ENCODE measurements at places on chromosomes 4 and X. TPM values are rescaled to one million over a fixed set of nuclear protein-coding genes. Genes with fewer than 3 reads are reported as not detected.

UGT2B17 gene
- total RNA-seq: not detected

DNA sequence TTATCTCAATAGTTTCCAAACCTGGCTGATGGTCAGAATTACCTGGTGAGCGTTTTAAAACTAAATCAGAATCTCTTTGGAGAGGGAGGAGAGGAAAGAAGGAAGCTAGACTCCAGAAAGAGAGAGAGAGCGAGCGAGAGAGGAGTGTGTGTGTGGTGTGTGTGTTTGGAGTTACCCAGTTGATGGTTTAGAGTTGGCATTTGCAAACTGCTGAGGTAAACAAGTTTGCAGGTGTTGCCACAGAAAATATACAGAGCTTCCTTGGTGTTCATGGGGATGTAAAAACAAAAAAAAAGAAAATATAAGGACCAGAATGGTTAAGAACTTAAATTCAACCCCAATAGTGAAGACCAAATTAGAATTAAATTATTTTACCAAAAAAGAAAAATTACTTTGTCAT lies 26.4 kb upstream of the LAP3 start:
- H3K36me3 ChIP-seq: no peaks in the 10 kb centered on the region
- no peak overlapping the region for H3K4me3 ChIP-seq
- peaks cover 16% of the 10 kb centered on the region for H3K4me1 ChIP-seq
- H3K27ac ChIP-seq: no peak overlapping the region
- H3K27me3 ChIP-seq: no peaks in the 10 kb centered on the region
- DNase-seq: no peak

DNA sequence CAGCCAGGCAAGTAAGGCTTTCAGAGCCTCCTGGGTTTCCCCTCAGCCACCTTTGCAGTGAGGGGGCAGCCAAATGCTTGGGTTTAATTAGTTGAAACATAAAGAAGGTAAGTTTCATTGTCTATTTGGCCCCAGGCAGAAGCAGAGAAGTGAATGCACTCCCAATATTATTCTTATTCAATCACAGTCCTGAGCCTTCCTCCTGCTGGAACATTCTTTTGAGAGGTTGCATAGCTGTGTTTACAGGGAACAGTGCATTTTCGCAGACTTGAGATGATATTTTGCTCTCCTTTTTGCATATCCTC lies 13.9 kb downstream of the SLC2A9 start:
- H3K4me1 ChIP-seq: peaks cover 24% of the 10 kb centered on the region
- no peak overlapping the region for H3K27ac ChIP-seq
- no peaks in the 10 kb centered on the region for H3K36me3 ChIP-seq
- no peaks in the 10 kb centered on the region for H3K27me3 ChIP-seq

DNA sequence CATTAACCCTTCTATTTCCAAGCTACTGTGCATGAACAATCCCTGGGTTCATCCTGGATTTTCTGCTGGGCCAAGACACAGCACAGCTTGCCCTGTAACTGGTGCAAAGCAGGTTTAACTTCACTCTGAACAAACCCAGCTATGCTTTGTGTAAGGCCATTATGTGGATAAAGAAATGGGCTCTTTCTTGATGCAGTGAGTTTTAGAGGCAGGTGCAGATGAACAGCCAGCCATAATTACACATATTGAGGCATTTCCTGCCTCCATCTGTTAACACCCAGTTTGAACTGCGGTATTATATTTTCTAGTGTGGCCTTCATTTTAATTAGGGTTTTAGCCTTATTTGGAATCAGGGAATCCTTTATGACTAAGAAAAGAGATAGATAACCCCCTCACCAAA lies 68.7 kb upstream of the ARX start:
- H3K4me3 ChIP-seq: no peak overlapping the region
- H3K27ac ChIP-seq: no peak overlapping the region

- H3K4me3 ChIP-seq: no peak overlapping the region
- no peaks in the 10 kb centered on the region for H3K36me3 ChIP-seq
- no peaks in the 10 kb centered on the region for H3K27me3 ChIP-seq
- no peak overlapping the region for H3K27ac ChIP-seq
Measured at GRCh38 chrX:25733148-25733547, 405.0 kb upstream of the MAGEB18 start.

DNA sequence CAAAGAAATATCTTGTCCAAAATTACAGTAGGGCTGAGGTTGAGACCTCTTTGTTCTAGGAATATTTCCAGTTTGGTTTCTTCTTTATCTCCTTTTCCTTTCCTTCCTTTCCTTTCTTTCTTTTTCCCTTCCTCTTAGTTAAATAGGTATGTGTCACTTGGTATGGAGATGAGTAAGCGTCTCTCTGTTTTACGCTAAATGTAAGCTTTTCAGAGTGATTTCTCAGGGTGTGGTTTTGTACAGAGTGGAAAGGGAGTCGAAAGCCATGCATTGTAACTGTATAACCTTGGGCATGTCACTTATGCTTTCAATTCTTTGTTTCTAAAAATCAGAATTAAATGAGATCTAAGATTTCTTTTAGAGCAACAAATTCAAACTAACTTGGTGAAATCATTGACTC lies 54.8 kb downstream of the TLL1 start:
- H3K27ac ChIP-seq: no peak overlapping the region
- DNase-seq: no peak
- no peak overlapping the region for H3K4me3 ChIP-seq
- H3K27me3 ChIP-seq: no peaks in the 10 kb centered on the region
- no peaks in the 10 kb centered on the region for H3K4me1 ChIP-seq

- no peaks in the 10 kb centered on the region for H3K27me3 ChIP-seq
- no peaks in the 10 kb centered on the region for H3K4me1 ChIP-seq
- no peak overlapping the region for H3K27ac ChIP-seq
- H3K36me3 ChIP-seq: no peaks in the 10 kb centered on the region
Measured at GRCh38 chr4:101020956-101021355, 326.4 kb downstream of the PPP3CA start.

GRCh38 chrX:74171465-74171864 lies 132.5 kb upstream of the ZCCHC13 start:
- no peak for DNase-seq
- no peaks in the 10 kb centered on the region for H3K4me1 ChIP-seq
- no peak overlapping the region for H3K4me3 ChIP-seq
- H3K27ac ChIP-seq: no peak overlapping the region
- no peaks in the 10 kb centered on the region for H3K27me3 ChIP-seq

- peak; percentile 90 for DNase-seq
- peaks cover 31% of the 10 kb centered on the region for H3K4me1 ChIP-seq
- no peak overlapping the region for H3K27ac ChIP-seq
- H3K36me3 ChIP-seq: no peaks in the 10 kb centered on the region
- no peak overlapping the region for H3K4me3 ChIP-seq
Measured at GRCh38 chr4:129344058-129344457, 248.1 kb downstream of the C4orf33 start.

- no peak for DNase-seq
- H3K27me3 ChIP-seq: no peaks in the 10 kb centered on the region
- no peak overlapping the region for H3K27ac ChIP-seq
- no peak overlapping the region for H3K4me3 ChIP-seq
- H3K4me1 ChIP-seq: no peaks in the 10 kb centered on the region
Measured at GRCh38 chr4:61068745-61069144, 131.4 kb upstream of the ADGRL3 start.

CLTRN gene
- 0.18 TPM for total RNA-seq

DNA sequence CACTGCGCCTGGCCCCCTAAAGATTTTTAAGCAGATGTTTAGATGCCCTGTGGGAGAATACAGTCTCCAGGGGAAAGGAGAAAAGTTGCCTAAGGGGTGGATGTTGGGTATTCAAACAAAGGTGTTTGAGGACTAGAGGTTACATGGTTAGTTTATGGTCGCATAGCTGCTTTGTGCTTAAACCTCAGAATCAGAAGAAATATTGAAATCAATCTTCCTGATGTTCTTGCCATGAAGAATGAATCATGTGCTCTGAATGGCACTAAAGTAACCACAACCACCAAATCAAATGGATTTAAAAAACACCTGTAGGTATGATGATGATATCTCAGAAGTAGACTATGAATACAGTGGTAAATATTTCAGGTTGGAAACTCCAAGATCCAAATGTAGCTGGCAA lies 42.7 kb upstream of the TEX13A start:
- H3K4me1 ChIP-seq: no peaks in the 10 kb centered on the region
- H3K4me3 ChIP-seq: no peak overlapping the region
- no peaks in the 10 kb centered on the region for H3K27me3 ChIP-seq
- no peaks in the 10 kb centered on the region for H3K36me3 ChIP-seq

DNA sequence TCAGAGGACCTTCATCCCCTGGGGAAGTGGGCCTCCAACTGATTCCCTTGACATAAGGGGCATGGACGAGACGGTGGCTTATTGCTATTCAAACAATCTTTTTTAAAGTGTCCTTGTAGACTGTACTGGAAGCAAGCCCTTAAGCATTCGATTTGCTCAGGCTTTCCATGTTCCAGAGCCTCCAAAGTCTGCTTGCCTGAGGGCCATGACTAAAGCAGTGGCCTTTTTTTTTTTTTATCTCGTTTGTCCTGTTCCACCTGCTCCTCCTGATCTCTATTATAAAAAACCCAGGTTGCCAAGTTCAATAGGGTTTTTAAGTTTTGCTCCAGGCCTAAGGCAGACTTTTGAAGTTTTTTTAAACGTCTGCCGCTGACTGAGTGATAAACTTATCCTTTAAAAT lies 103.7 kb upstream of the AADAT start:
- H3K4me3 ChIP-seq: no peak overlapping the region
- no peak for DNase-seq
- H3K36me3 ChIP-seq: no peaks in the 10 kb centered on the region
- no peaks in the 10 kb centered on the region for H3K4me1 ChIP-seq

TRO gene
- total RNA-seq: not detected

SPOCK3 gene
- not detected for total RNA-seq

MFAP3L gene
- total RNA-seq: not detected
